NCI-H1105 treated with DMSO at 0.1 percent for 48 hours (cell line): ENCODE measurements at places on chromosomes 13 and 19.

GRCh38 chr19:45676851-45677263, 8.8 kb downstream of the GIPR start:
- DNase-seq: no peak

DNA sequence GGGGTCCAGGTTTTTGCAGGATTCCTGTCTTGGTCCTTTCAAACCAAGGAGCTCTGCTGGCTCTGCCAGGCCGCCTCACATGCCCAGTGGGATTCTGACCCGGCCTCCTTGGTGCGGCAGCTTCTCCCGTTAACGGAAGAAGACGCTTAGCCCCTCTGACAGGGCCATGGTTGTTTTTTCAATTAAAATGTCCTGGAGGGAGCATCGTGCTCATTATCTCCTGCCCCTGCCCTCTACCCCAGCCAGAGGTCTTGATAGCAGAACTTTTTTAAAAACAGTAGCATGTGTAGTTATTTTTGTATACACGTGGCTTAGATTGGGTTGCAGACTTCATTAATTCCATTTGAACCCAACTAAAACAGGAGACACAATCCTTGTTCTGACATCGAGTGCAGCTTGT, 11.5 kb upstream of the RPS15 start:
- DNase-seq: no peak

DNA sequence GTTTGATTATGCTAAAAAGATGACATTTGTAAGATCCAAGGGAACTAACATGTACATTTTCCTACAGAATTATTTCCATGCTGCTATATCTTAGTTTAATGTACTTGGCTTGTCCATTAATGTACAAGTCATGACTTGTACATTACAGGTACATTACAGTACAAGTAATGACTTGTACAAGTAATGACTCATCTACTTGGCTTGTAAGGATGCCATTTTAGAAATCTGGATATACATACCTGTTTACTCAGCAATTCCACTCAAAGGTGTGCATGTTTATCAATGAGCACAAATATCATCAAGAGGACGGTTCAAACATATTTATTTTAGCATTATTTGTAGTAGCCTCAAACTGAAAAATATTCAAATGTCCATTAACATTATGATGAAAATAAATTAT, 87.0 kb upstream of the TRPC4 start:
- peak; percentile 50 for DNase-seq

DNA sequence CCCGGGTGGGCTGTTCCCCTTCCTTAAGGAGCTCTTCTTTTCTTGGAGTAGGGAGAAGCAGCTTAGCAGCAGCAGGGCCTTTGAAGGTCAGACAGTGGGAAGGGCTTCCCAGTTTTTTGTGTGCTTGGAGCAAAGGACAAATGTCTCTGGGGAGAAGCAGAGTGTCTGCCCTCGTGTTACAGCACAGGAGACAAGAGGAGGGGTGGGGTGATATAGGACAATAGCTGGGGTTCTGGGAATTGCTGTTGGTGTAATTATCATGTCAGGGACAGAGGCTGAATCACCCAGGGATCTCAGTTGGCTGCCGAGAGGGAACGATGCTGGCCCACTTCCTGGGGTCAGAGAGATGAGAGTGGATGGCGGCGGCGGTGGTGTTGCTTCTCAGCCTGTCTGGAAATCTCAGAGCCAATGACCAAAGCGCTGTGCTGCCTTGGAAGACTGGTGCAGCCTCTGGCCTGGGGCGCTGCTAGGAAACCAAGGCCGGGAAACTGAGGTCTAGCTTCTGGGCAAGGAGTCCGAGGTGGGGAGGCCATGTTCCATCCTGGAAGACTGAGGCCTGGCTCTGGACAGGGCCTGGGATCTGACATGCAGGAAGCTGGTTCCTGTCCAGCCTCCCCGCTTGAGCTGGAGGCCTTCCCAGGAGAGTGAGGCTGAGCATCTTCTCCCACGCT, 1.2 kb downstream of the INAFM1 start:
- DNase-seq: peak; percentile 18

DNA sequence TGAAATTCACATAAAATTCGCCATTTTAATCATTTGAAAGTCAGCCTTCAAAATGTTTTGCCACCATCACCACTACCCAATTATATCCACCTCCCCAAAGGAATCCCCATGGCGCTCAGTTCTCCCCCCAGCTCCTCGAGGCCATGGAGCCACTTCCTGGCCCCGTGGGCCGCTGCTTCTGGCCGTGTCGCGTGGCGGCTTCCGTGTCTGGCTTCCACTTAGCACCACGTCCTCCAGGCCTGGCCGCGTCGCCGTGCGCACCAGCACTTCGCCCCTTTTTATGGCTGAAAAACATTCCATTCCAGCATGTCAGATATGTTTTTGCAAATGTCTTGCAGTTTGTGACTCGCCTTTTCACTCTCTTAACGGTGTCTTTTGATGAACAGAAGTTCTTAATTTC, 46.7 kb upstream of the DCUN1D2 start:
- DNase-seq: no peak

DNA sequence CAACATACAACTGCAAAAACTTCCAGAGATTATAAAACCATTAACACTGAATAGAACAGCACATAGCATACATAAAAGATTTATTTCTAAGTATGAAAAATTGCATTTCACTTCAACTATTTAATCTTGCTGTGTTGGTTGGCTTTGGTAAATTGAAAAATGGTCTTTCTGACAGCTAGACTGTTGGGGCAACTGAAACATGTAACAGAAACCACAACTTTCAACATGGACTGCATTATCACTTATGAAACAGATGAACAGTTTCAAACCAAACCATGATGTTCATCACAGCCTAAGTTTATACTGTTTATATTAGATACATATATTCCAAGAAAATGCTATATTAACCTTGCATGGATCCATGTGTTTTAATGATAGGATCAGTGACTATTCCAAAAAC, 324.1 kb upstream of the PCDH9 start:
- DNase-seq: no peak

DNA sequence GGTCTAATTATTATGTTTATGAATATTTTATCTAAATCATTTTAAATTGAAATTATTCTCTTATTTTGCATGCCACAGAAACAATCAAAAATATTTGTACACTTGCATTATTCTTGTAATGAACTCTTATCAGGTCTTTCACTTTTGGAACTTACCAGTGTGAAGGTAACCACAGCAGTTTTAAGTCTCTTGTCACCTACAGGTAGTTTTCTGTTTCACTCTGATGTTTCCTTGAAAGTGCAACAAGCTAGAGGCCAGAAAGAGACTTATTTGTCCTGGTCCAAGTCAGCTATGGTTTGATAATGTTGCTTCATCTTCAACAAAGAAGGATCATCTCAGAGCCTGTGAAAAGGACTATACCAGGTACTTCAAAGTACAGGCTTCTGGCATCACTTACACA, 133.4 kb upstream of the NBEA start:
- no peak for DNase-seq

DNA sequence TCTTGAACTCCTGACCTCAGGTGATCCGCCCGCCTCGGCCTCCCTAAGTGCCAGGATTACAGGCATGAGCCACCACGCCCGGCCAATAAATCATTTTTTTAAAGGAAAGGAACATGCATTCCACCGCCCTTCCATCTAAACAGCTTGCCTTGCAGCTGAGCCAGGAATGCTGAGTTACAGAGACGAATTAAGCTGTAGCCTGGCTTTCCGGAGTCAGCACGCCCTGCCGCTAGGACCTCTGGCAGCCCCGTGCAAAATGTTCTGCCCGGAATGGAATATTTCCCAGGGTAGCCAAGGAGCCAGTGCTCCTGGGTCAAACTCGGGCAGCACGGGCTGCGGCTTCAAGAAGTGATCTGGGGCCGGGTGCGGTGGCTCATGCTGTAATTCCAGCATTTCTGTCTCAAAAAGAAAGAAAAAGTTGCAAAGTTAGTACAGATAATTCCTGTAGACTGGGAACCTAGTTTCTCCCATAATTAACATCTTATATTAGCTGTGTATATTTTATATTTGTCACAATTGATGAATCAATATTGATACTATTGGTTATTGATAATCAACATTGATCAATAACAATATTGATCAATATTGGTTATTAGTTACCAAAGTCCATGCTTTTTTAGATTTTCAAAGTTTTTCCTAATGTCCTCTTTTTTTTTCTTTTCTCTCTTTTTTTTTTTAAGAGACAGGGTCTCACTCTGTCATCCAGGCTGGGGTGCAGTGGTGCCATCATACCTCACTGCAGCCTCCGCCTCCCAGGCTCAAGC, 19.2 kb downstream of the ATCAY start:
- no peak for DNase-seq

- DNase-seq: no peak
Measured at GRCh38 chr13:98900442-98900841, 77.4 kb downstream of the DOCK9 start.

GRCh38 chr13:105159841-105160240, 1375.6 kb downstream of the EFNB2 start:
- peak; percentile 89 for DNase-seq
